ENCODE measurements at places on chromosomes 2 and 18. TPM values are rescaled to one million over a fixed set of nuclear protein-coding genes. Genes with fewer than 3 reads are reported as not detected.
A peak's percentile ranks its signal among the peaks of the same experiment; 100 is the strongest.

The IL37 gene
- total RNA-seq: not detected

The RAD51AP2 gene
- not detected for total RNA-seq

The RALB gene
- 79.7 TPM for total RNA-seq

The SLC5A7 gene
- total RNA-seq: not detected

The NOL4 gene
- total RNA-seq: not detected

The GNLY gene
- total RNA-seq: 141 TPM

DNA sequence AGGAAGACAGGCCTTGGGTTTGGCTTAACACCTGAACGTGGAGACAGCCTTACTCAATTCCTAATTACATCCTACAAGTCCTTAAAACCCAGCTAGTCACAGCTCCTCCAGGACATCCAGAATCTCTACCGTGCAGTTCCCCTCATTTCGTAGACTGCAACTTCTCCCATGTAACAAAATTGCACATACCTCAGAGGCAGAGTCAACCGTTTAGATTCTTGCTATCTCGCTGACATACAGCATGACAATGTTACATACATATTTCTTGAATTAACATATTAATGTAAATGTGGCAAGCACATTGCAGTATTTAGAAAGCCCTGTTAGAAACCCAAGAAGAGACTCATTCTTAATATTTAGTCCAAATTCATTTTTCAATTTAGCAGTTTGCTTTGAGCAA lies 358.7 kb downstream of the SETBP1 start:
- DNase-seq: no peak

DNA sequence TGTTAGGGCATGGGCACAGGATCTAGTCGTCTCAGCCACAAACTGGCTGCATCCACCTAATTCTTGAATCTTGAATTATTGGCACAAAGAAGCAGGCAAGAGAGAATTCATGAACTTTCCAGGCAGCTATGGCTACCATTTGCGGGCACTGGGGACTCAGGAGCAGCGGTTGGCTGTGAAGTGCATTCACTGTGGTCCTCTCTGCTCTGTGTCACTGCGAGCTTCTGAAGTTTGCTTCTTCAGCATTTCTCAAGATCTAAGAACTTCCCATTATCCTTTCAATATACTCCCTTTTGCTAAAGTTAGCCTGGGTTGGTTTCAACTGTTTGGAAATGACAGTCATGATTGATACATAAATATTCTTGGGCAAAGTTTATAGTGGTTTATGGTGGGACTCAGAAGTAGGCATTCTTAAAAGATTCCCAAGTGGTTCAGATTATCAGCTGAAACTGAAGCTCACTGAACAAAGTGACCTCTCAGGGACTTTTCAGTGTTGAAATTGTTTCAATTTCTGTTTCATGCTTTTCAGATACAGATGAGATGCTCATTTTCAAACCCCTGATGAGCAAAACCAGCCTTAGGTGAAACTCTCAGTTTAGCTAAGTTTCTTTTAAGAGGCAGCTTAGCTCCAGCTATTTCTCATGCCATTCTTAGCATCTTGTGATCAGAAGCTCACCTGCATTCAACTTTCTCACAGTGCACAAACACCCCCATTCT lies 1258.3 kb upstream of the GYPC start:
- no peak for DNase-seq

DNA sequence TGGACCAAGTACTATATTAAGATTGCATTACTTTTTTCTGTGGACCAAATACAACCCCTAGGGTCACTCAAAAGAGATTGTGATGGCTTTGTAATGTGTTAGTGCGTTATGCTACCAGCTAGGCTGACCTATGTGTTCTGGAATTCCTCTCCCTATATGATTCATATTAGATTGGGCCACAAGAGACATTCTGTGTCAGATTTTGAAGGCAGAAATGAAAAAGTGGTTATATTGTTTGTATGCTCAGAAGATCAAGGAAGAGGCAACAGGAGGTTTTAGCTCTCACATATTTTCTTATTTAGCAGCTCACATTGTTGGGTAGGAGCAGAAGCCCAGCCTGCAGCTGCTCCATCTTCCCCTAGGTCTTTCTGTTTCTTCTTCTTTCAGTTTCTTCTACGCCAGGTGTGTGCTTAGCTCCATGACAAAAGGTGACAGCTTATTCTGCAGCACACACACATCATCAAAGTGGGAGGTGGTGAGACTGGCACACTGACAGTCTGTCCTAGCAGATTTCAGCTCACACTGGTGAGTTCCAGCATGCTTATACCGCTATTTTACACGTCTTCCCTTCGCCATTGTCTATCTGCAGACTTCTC lies 156.8 kb upstream of the UBE2E3 start:
- no peak for DNase-seq

- no peak for DNase-seq
Measured at GRCh38 chr2:231602859-231603467, 10.3 kb downstream of the TEX44 start.

DNA sequence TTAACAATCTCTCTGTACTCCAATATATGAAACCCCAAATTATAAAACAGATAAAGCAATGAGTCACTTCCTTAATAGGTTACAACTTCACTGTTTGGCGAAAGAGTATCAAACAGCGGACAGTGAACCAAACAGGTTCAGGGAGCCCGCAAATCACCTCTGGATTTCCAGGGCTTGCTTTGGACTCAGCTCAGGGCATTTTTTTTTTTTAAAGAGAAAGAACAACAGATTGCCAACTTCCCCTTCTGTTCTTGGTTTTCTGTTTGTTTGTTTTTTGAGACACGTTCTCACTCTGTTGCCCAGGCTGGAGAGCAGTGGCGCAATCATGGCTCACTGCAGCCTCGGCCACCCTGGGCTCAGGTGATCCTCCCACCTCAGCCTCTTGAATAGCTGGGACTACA lies 52.7 kb downstream of the ABCB11 start:
- no peak for DNase-seq

DNA sequence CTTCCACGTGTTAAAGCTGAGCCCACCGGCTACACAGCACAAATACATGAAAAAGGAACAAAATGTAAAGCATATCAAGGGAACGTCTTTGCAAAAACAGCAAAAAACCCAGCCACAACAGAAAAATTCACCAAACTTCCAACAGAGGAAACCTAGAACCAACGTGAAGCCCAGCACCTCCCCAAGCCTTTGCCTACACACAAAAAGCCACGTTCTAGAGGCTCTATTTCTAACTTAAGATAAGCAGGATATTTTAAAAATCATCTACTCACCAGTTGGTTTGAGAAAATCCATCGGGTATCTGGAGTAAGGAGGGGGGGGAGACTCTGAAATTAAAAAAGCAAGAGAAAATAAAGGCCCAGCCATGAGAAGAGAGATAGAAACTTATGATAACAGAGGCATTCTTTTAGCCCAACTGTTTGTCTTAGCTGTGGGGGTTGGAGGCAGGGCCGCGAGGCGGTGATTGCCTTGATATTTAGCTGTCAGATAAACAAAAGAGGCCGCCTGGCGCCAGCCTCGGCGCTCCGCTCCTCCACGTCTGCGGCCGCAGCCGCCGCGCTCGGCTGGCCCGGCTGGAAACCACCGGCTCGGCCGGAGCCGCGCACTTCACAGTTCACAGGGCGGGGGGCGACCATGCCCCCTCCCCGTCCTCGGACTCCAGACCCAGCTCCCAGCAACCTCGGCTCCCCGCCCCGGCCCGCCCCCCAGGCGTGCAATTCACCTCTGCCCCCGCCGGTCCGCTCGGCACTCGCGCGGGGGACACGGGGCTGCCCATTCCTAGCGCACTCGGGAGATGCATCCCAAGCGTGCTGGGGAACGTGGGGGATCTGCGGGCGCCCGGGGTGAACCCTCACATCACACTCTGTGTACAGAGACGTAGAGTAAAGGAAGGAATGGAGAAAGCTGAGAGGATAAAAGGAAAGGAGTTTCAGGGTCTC lies 2.4 kb downstream of the SMAD7 start:
- DNase-seq: peak; percentile 29

DNA sequence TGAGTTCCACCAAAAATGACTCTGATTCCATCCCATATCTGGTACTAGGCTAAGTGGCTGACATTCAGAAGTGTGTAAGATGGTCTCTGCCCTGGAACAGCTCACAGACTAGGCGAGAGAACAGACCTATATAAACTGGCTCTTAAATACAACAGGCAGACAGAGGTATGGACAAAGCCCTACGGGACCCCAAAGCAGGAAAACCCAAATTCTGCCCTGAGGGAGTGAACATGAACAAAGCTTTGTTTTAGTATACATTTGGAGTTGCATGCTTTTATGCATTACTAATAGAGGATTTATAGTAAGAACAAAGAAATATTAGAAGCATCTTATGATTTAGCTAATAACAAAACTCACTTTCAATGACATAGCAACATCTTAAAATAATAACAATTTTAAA lies 25.1 kb downstream of the GDF7 start:
- no peak for DNase-seq

DNA sequence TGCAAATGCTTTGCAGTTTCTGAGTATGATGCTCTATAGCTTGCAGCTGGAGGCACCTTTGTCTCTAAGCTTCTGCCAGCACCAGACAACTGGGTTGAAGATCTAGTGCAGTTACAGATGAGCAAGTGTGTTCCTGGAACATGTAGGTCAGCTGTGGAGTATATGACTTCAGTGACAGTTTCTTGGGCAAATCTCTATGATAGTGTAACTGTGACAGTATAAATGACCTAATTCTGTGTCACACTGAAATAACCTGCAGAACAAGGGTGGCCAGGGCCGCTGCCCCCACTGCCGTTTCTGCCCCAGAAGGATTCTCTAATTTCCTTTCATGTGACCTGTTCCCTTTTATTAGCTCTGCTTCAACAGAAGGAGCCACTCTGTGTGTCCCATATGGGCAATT lies 145.3 kb upstream of the DAPL1 start:
- DNase-seq: no peak

- DNase-seq: no peak
Measured at GRCh38 chr18:45057955-45058600, 377.4 kb downstream of the SETBP1 start.

GRCh38 chr18:49813069-49813318 lies 339 bp downstream of the ACAA2 start:
- no peak for DNase-seq
